Activated CD4-positive, alpha-beta T cell treated with anti-CD3 and anti-CD28 coated beads for 4 hours (primary cell): ENCODE measurements at places on chromosomes 12 and 14.

DNA sequence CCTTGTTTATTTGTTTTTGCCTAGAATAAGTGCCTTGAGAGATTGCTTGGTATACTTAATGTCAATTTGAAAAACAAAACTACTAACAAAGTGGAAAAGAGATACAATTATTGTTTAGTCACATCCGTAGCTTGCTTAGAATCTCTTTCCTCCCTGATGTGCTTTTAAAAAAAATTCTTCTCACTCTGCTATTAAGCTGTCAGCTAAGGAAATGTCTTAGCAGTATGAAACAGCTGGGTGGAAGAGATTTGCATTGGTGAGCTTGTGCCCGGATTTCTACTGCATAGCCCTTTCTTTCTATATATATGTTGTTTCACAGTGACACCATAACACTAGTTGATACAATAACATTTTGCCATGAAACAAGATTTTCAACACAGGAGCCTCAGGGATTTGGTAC lies 229.4 kb upstream of the RGS6 start:
- DNase-seq = no peak

GRCh38 chr12:27566626-27567025 lies 42.6 kb downstream of the PPFIBP1 start:
- no peak for DNase-seq

DNA sequence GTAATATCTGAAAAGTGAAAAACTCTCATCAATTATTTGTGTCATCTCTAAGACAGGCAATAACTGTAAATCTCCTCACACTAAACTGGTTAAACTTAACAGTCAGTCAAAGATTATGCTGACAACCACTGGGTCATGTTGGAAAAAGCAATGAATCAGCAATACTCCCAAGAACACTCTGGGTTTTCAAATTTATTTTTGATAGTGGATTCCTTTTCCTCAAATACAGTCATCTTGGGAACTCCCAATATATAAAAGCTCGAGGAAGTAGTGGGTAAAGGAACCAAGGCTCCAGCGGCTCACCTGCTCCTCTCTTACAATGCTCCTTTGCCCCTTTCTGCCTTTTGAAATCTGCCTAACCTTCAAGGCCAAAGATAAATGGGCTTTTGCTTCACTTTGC lies 70.0 kb downstream of the ARMH4 start:
- no peak for DNase-seq

DNA sequence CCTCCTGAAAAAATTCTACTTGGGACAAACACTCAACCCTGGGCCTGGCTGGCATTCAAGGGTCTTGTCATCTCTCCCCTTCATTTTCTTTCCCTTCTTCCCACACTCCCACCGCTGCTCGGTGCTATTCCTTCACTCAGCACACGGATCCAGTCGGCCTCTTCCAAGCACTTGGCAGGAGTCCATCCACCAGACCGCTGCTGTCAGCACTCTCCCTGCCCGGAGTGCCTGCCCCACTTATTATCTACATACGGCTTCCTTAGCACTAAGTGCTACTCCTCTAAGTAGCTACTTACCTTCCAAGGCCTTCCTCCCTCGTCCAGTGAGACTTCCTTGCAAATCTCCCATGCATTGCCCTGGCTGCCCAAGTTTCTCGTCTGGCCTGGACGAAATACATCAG lies 29.8 kb downstream of the CALM1 start:
- no peak for DNase-seq

- DNase-seq = no peak
Observed at GRCh38 chr12:99119449-99119848, 474.4 kb downstream of the APAF1 start.

DNA sequence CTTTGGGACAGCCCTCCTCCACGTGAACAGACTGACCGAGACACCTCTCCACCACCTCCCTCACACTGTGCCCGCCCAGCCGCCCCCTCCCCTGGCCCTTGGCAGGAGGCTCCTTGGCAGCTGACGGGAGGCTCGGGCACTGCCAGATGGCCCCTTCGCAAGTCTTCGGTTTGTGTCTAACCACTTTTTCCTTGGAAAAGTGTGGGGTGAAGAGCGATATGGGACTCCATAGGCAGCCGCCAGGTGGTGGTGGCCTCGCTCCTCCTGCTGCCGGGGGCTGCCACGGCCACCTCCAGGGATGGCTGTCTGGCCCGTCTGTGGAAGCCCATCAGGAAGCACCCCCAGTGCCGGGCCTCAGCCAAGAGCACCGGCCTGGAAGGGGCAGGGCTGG lies 58.7 kb downstream of the LRCOL1 start:
- no peak for DNase-seq

DNA sequence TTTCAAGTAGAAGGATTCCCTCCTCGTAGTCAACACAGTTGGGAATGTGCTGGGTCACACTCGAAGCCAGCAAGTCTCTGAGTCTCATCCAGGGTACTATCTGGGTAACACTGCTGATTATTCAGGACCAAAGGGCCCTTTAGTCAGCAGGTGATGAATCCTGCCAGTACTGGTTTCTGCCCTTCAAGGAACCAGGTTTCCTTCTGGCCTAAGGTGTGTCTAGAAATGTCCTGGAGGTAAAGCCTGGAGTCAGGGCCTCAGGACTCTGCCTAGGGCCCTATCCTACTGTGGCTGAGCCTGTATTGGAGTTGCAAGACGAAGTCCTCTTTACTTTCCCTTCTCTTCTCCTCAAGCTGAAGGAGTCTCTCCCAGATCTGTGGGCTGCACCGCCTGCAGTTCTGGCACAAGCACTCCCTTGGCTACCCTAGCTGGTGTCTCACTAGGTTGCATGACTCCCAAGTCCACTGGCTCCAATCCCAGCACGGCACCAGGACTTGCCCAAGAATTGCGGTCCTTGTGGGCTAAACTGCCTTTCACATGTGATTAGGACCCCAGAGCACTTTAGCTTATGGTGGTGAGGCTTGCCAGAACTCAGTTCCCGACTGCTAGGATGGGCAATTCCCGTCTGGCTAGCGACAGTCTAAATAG lies 193.7 kb upstream of the PDE3A start:
- no peak for DNase-seq

DNA sequence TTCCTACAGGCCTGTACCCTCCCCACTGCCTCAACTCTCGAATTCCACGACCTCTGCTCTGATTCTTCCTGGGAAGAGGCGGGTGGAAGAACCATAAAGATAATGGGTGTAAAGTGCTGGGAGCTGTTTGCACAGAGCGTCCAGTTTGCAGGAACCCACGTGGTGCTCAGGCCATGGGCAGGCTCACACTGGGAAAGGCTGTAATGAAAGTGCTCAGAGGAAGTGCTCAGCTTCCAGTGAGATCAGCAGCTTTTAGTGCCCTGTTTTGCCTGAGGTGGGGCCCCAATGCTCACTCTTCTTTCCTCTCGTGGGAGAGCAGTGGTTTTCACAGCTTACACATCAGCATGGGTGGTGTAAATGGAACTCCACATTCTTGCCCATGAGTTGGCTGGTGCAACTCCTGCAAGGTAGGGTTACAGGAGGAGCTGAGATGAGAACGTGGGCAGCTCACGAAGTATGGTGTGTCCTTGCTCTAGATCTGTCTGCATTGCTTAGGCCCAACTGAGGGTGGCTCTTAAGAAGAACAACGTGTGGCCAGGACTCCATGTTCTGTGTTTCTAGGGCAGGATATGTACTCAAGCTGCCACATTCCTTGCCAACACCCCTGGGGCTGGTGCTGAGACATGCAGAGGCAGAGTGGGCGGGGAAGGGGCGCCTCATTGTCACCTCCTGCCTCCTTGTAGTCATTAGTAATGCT lies 2.9 kb downstream of the TMEM63C start:
- no peak for DNase-seq

GRCh38 chr14:85762526-85762925 lies 232.6 kb downstream of the FLRT2 start:
- no peak for DNase-seq

DNA sequence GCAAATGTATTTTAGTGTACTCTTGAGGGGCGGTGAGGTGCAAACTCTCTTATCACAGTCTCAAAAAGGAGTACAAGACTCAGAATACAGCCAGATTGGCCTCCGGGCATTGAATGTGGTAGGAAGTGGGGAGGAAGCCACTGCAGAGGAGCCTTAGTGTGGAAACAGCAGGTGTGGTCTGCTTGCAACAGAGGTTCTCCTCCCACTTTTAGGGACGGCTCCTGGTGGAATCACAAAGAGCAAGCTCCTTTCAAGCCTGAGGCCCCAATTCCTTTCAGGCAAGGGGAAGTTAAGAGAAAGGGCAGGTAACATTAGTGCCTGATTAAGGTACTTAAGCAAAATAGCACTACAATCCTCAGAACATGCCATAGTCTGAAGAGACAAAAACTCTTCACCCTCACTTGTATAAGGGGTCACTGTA lies 23.7 kb upstream of the SLC2A3 start:
- DNase-seq = peak; percentile 16

DNA sequence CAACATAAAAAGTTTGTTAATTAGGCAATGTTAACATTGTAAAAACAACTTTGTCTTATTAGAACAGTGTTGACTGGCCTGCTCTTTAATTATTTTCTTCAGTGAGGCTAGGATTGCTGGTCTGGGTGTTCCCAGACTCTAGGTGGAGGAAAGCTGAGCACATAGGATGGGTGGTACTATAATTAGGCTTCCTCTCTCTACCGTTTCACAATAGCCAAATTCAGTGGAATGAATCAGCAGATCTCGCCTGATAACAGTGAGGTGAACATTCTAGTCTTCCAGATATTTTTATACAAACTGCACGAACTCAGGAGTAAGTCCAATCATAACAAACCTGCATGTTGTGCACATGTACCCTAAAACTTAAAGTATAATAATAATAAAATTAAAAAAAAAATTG lies 11.9 kb downstream of the PTGDR start:
- DNase-seq = no peak
